ENCODE measurements at places on chromosomes 1 and 21.

- DNase-seq, result no peak
These were observed 38.0 kb downstream of the FOXO6 start for GRCh38 chr1:41399145-41399795.

- no peak for DNase-seq
These were observed 5.4 kb downstream of the TCEA3 start for GRCh38 chr1:23419180-23419579.

DNA sequence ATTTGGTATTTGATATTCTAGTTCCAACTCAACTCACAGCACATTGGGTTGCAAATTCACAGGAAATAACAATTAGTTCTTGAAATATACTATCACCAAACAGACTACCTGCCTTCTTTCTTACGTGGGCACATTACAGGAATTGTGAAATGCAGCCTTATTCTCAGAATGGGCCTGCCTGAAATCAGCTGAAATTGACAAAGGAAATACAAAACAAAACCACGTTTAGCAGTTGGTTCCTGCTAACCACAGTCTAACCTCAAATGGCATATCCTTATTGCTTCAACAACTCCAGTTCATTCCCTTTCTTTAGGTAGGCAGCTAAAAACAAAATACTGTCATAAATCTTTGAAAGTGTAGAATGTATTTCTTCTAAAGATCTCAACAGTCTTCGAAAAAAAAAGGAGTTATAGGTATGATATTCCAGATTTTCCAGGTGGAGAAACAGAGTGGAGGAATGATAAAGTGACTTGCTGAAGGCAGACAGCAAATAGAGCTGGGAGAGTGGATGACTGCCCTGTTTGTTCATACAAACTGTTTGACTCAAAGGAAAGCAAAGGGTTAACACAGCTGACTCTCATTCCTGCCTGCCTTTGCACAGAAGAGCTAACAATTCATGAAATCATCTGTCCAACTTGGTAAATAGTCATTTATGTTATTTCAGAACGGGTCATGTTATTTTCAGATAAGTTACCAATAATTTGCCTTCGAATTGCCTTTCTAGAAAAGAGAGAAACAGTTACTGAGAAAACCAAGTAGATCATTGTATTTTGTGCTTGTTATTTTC lies 1.6 kb upstream of the GREM2 start:
- DNase-seq, result no peak

DNA sequence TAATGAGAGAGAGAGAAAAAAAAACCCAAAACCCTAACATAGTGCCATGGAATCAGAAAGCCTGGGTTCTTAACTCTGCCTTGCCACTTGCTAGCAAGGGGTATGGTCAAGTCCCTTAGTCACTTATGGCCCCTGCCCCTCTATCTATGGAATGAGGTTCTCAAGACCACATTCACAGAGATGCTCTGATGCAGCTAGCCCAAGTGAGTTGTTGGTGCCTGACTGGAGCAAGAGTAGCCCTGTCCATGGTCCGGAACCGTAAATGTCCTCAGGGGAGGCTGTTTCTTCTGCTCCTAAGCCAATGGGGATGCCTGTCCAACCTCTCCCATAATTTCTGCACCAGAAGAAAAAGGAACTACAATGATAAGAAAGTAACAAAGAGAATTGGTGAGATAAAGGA lies 56.8 kb downstream of the CSMD2 start:
- no peak for DNase-seq

GRCh38 chr1:201331166-201331565 lies 46.3 kb downstream of the TNNT2 start:
- DNase-seq, result no peak

GRCh38 chr1:172537827-172538391 lies 5.0 kb downstream of the SUCO start:
- DNase-seq, result no peak

- no peak for DNase-seq
These were observed 127.1 kb downstream of the RIPK4 start for GRCh38 chr21:41639766-41640165.

DNA sequence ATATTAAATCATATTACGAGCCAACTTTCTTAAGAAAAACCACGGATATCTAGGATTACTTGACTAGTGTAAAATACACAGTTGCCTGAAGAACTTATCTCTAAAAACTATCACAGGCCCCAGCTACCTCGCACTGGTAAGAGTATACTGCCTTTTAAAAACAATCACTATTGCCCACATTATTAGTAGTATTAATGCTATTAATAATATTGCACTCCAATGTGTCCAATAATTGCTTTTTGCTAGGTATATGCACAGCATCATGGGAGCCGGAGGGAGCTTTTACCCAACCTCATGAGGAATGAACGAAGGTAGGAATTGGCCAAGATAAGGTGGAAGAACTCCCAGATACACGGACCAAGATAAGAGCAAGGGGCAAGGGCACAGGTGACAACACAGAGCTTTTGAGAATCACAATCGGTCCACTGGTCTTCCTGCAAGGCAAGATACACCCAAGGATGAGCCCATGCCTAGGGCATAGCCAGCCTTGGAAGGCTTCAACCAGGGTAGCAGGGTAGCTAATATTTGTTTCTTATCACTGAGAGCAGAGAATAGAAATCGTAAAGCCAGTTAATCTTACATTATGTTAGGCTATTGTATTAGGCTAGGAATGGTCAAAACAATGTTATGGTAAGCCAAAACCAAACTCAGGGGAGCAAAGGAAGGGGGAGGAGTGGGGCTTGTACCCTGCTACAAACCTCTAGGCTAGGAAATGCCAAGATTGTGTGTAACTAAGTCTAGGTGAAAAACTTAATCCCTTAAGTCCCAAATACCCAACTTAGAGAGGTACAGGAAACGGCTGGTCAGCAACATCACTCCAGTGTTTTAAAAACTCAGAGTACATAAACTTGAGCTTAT lies 9.4 kb downstream of the GLUL start:
- DNase-seq, result no peak

DNA sequence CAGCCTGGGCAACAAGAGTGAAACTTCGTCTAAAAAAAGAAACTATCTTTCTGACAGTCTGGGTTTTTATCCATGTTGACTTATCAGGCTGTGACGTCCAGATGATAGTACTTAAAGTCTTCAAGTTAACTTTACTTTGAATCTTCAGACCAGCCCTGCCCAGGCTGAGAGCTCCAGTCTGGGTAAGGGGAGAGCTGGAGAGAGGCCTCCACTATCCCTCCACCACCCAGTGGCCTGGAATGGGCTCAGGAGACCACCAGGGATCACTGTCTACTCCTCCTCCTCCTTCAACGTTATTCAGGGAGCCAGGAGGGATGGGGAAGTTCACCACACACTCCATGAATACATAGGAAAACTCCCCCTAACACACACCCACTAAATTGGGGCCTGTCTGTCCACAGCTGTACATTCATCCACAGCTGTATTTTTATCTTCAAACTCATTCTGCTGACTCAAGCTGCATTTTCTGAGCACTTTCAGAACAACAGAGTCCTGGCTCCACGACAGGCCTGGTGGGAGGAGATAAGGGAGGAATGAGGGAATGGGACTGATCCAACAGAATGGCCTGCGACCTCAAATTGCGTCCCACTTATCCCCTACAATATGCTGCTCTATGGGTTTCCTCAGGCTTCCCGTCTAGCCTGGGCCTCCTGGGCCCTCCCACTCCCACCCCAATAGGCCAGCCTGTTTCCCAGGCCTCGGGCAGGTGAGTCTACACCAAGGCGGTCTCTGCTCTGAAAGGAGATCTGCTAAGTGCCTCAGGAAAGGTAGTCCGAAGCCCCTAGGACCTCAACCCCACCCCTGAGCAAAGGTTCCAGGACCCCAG lies 1.8 kb downstream of the SLC45A3 start:
- DNase-seq, result no peak

DNA sequence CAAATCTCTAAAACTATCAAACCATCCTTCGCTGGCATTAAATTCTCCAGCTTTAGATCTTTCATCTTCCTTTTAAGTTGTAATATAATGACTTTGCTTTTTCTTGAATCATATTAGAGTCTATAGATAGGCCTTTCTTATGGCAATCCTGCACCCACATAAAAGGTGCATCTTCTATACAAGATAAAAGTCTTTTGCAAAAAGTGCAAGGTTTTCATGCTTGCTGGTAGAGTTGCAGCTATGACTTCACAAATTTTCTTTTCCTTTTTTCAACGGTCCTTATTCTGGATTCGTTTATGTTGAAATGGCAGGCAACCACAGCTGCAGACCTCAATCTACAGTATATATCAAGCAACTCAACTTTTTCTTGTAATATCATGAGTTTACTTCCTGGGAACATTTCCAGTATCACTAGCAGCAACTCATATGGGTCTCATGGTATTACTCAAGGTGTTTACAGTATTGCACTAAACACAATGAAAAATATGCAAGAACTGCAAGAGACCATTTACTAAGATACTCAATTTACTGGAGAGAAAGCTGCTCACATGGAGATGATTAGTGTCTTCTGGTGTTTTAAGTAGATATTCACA lies 22.1 kb downstream of the OMA1 start:
- DNase-seq, result no peak

- no peak for DNase-seq
These were observed 242.5 kb upstream of the PLXNA2 start for GRCh38 chr1:208486677-208487076.

- no peak for DNase-seq
These were observed 112.0 kb downstream of the SYF2 start for GRCh38 chr1:25120281-25120680.

DNA sequence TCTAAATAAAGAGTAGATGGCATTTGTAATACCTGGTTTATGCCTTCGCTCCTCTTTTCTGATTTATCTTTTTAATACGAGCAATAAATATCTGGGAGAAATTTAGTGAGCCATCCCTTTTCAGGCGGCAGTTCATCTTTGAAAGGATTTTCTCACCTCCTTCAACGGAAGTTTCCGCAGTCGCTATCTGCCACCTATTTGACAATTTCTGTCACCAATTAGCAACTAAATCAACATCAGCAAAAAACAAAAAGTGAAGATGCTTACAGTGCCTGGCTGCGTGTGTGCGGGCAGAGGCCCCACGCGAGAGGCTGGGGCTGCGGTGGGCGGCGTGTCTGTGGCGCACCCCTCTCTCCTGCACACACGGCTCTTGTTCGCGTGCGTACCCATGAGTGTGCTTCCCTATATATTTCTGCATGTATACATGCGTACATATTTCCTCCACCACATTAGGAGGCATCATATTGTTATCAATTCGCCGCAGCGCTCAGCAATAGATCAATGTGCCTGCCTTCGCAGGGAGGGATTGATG lies 117.3 kb upstream of the BARHL2 start:
- DNase-seq, result no peak

DNA sequence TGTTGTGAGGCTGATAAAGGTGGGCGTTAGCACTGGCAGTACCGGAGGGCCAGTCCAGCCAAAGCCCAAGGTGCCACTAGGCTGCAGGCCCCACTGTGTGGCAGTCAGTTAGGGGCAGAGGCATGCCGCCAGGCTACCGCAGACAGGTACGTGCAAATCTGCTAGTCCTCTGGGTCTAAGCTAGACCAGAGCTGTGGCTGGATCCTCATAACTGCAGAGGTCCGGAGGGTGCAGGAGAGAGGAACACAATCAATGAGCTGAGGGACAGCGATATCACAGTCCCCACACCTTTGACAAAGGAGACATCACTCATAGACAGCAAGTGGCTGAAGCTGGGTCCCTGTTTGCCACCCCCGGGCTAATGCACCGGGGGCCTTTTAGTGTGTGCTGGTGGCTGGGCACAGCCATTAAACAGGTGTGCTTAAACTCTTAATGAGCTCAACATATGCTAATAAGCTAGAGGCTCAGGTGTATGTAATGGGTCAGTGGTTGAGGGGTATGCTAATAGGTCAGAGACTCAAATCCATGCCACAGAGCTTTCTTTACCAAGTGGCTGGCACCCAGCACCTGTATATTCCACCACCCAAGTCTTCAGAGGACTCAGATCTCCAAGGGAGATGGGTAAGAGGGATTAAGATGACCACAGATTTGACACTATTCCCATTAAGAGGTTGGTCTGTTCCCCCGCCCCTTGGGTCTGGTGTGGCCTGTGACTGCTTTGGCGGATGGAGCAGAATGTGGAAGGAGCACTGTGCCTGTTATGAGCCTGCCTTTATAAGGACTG lies 82.0 kb downstream of the GLIS1 start:
- no peak for DNase-seq

DNA sequence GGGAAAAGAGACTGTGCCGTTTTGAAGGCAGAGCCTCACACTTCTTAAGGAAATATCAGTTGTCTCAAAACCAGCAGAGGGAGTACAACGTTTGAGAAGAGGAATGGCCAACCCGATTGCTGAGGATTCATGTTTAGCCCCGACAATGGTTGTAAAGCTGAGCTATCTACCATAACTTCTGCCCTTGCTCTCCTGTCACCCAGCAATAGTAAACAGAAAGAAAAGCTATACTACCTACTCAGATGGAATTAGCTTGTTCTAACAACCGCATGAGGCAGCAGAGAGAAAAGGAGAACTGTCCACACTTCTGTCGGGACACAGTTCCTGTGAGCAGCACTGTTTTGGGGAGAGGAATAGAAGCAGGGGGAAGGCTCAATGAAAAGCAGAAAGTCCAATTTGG lies 91.2 kb downstream of the SLC45A1 start:
- no peak for DNase-seq

GRCh38 chr21:45865106-45865835 lies 116.3 kb upstream of the COL6A1 start:
- peak; percentile 55 for DNase-seq

GRCh38 chr1:36964830-36965229 lies 69.5 kb downstream of the GRIK3 start:
- DNase-seq, result no peak

DNA sequence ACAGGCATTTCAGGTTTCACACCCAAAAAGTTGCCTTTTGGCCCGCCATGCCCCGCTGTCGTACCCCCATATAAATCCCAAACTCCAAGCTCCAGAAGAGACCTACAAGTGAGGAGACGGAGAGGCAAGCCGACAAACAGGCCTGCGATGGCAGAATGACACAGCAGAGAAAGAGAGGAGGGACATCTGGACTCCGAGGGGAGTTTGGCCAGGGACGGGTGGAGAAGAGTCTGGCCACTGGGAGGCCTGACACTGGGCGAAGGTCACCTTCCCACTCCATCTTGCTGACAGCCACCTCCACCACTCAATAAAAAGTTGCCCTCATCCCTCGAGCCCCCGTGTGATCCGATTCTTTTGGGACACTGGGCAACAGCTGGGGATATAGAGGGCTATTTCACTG lies 1.9 kb upstream of the CFH start:
- DNase-seq, result no peak

DNA sequence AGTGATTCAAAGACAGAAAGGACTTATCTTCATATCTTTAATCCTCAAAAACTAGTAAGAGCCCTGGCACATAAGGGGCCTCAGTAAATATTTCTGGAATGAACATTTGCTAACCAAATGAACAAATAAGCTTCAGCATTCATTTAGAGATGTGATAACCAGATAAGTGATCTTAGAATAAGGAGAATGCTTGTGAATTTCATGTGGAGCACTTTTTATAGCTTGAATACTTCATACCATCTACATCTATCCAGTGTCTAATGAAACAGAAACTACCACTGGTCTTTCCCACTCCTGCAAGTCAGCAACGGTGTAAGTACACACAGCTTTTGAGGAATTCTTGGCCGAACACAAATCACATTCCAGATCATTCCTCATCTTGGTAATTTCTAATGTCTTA lies 38.5 kb downstream of the EDEM3 start:
- peak; percentile 7 for DNase-seq

GRCh38 chr1:98044766-98045165 lies 123.9 kb upstream of the DPYD start:
- no peak for DNase-seq

Measured in GM04504 (cell line).